ENCODE measurements at places on chromosomes 12 and 14.

- DNase-seq, result no peak
Measured at GRCh38 chr12:75677522-75677921, 166.1 kb upstream of the KRR1 start.

GRCh38 chr12:132265056-132265800, 64.2 kb downstream of the GALNT9 start:
- DNase-seq, result no peak

GRCh38 chr14:90381999-90382451, 14.8 kb upstream of the CALM1 start:
- DNase-seq, result peak; percentile 80

- no peak for DNase-seq
Measured at GRCh38 chr12:125454786-125455480, 389.7 kb downstream of the AACS start.

GRCh38 chr12:113432986-113433385, 10.8 kb downstream of the SDSL start:
- no peak for DNase-seq

DNA sequence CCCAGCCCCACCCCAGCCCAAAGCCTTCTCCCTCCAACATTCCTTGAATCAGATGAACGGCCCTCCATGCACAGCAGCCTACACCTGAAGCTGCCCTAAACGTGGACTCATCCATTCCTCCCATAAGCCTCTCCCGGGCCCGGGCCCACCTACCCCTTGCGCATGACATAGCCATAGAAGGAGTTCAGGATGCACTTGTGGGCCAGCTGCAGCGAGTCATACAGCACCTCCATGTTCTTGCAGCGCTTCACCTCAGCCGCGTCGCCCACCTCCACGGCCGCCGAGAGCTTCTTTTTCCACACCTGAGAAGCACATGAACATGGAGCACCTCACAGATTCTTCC, 22.0 kb downstream of the POLE start:
- DNase-seq, result no peak

- DNase-seq, result no peak
Measured at GRCh38 chr14:90341784-90342183, 10.0 kb upstream of the NRDE2 start.

Measured in NCI-H1105 (cell line).